ENCODE measurements at places on chromosomes 6 and 20.

GRCh38 chr6:30508890-30509736, 19.8 kb downstream of the HLA-E start:
- DNase-seq: no peak

- no peak for DNase-seq
Measured at GRCh38 chr6:28378644-28379043, 20.9 kb downstream of the ZSCAN12 start.

DNA sequence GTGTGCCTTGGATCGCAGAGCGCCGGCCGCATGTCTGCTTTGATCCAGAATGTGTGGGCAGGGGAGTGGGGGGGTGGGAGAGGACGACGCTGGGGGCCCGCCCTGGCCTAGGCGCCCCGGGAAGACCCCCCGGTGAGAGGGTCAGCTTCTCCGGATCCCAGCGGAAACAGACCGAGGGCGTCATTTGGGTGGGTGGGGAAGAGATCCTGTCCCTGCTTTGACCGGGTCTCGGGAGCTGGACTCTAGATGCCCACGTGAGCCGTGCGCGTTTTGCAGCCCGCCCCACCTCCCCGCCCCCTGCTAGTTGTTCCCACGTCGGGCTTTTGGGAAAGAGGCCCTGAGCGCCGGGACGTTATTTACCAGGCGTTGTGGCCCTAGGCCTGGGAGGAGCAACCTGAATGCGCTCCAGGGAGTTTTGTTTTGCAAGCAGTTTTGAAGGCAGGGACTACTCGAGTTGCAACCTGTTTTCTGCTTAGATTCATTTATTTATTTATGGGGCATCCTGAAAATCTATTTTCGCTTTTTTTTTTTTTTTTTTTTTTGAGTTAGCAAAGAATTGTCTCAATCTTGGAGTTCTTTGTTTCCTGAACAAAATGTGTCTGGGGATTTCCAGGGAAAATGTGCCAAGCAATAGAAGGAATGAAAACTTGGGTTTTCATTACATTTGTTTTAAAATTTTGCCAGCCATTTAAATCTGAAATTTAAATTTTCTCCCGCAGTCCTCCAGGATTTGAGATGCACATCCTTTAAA, 1.6 kb downstream of the DSP start:
- DNase-seq: peak; percentile 30

DNA sequence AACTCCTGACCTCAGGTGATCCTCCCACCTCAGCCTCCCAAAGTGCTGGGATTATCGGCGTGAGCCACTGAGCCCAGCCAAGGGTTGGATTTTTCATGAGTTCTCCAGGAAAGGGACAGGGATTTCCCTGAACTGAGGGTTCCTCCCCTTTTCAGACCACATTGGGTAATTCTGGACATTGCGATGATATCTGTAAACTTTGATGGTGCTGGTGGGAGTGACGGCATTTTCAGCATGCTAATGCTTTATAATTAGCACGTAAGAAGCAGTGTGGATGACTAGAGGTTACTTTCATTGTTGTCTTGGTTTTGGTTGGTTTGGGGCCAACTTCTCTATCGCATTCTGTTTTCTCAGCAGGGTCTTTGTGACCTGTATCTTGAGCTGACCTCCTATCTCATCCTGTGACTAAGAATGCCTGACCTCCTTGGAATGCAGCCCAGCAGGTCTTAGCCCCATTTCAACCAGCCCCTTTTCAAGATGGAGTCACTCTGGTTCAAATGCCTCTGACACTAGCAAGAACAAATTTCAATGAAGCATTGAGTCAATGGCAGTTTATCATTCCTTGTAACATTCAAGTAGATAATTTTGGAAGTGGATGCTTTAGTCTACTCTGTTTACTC, 156.5 kb downstream of the TTLL2 start:
- DNase-seq: no peak

GRCh38 chr20:23096986-23097520, 10.9 kb upstream of the CD93 start:
- no peak for DNase-seq

- no peak for DNase-seq
Measured at GRCh38 chr20:49747707-49748524, 34.2 kb upstream of the B4GALT5 start.

GRCh38 chr6:149093643-149094042, 223.9 kb upstream of the TAB2 start:
- DNase-seq: no peak

DNA sequence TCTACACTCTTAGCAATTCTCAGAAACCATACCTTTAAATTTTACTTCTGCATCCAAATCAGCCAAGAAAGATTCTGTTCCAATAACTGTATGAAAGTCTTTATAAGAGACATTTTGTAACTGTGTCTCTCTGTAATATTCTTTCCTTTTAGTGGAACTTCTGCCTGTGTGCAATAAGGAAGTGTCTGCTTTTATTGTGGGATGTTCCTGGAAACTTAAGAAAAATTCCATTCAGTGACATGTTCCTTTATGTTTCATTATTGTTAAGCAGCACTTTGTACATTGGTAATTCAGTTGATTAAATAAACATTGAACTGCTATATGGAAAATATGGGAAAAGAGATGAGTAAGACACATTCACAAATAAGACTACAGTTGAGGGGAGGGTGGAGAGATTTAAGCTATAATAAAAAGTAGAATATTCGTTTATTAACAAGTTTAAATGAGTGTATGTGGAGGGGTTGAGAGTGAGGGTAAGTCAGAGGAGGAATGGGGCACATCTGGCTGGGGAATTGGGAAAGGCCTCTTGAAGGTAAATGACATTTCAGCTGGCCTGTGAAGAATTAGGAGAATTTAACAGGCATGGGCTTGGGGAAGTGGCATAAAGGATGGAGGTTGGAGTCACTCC, 11.9 kb downstream of the NUS1 start:
- no peak for DNase-seq

- no peak for DNase-seq
Measured at GRCh38 chr6:111943266-111943665, 70.0 kb upstream of the FYN start.

GRCh38 chr6:151109361-151109760, 130.4 kb upstream of the AKAP12 start:
- DNase-seq: no peak

- no peak for DNase-seq
Measured at GRCh38 chr6:56616967-56617366, 25.7 kb downstream of the DST start.

- DNase-seq: no peak
Measured at GRCh38 chr6:81633391-81633790, 119.1 kb downstream of the TENT5A start.

- DNase-seq: no peak
Measured at GRCh38 chr6:62236784-62237183, 49.2 kb downstream of the KHDRBS2 start.

Measured in RKO (cell line).